Left lobe of liver (tissue), 2 donors: ENCODE measurements at places on chromosomes 3 and 15.

GRCh38 chr15:83498801-83499200 lies 51.7 kb downstream of the SH3GL3 start:
- no peak for DNase-seq

DNA sequence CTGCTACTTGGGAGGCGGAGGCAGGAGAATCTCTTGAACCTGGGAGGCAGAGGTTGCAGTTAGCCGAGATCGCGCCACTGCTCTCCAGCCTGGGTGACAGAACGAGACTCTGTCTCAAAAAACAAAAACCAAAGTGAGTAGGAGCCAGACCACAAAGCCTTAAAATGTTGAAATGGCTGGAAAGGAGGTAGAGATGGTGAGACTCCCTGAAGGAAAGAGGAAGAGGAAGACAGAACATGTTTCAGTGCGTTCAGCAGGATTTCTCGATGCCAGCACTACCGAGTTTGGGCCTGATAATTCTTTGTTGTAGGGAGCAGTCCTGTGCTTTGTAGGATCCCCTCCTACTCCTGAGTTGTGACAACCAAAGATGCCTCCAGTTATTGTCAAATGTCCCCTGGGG lies 189.9 kb downstream of the AKAP13 start:
- DNase-seq: no peak

DNA sequence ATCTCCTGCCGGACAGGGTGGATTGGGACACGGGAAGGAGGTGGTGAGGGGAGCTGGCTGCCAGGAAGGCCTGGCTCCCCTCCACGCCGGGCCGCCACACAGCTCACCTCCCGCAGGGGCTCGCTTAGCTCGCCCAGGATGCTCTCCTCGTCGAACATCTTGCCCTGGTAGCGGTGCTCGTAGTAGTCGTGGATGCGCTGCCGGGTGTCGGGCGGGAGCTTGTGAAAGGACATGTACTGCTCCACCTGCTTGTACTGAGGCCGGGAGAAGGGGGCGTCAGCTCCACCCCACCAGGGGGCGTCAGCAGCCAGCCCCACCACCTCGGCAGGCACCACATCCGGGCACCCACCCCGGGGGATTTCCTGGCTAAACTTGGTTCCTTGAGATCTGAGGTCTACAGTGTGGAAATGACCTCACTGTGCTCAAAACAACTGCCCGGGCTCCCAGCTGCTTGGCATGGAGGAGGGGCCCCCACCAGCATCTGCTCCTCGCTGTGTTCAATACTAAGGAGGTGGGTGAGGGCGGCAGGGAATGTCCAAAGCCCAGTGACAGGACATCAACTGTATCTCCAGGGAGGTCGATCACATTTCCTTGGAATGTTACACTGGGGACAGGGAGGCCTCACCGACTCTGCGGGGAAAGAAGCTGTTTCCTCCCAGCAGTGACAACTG lies 43.4 kb downstream of the HCN4 start:
- DNase-seq: no peak

DNA sequence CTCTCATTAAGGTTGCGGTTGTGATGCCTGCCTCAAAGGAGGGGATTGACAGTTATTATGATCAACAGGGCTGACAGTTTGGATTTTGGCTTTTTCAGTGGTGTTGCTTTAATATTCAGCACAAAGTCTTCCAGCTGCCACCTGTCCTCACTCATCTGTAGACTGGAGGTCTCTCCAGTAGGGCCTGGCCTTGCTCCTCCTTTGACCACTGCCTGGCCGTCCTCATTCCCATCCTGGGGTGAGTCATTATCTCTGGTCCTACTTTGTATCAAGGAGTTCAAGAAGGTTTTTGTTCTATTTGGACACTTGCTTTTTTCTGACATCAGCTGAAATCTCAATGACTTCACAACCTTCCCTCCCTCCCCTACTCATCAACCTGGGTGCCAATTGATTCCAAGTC lies 95.1 kb upstream of the ZPLD1 start:
- no peak for DNase-seq

GRCh38 chr3:67648229-67648628 lies 6.2 kb downstream of the SUCLG2 start:
- DNase-seq: peak; percentile 84
